ENCODE measurements at places on chromosomes 3 and 15. TPM values are rescaled to one million over a fixed set of nuclear protein-coding genes. Genes with fewer than 3 reads are reported as not detected.

DNA sequence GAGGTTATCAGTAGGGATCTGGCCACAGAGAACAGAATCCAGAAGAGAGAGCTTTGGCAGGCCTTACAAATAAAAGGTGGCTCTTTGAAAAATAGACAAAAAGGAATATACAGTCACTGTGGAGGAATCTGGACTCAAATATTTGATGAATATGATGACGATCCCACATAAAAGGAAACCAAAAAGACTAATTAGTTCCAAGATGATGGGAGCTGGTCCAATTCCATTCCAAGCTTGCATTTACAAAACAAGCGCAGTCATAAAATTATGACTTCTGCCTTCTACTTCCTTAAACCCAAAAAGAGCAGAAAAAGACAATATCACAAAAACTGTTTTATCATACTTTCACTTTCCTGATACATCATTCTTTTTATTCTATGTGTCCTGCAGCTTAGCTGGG, 285.8 kb downstream of the DIPK2A start:
- no peak overlapping the region for H3K4me3 ChIP-seq
- H3K36me3 ChIP-seq, result no peaks in the 10 kb centered on the region
- no peak overlapping the region for H3K27ac ChIP-seq
- H3K27me3 ChIP-seq, result no peaks in the 10 kb centered on the region

DNA sequence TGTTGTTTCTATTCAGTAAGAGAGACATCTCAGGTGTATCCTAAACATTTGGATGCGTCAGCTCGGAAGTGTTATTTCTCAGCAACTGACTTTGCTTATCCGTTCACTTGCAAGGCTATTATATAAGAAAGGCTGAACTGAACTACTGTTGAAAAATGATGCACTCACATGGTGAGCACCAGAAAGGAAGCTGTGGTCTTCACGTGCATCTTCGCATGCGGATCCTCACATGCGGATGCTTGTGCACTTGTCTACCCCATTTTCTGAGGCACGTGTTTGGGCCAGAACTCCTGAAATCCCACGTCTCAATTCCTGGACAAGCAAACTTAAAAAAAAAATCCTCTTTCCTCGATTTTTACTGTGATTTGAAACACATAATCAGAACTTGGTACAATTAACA, 63.2 kb downstream of the PDZRN3 start:
- H3K4me1 ChIP-seq, result peaks cover 10% of the 10 kb centered on the region
- peak overlapping the region; percentile 59 for H3K27ac ChIP-seq
- H3K4me3 ChIP-seq, result no peak overlapping the region
- H3K27me3 ChIP-seq, result no peaks in the 10 kb centered on the region

GRCh38 chr3:15796771-15797641, 773 bp downstream of the ANKRD28 start:
- H3K4me3 ChIP-seq, result peak overlapping the region; percentile 1
- DNase-seq, result no peak
- H3K4me1 ChIP-seq, result peaks cover 11% of the 10 kb centered on the region

DNA sequence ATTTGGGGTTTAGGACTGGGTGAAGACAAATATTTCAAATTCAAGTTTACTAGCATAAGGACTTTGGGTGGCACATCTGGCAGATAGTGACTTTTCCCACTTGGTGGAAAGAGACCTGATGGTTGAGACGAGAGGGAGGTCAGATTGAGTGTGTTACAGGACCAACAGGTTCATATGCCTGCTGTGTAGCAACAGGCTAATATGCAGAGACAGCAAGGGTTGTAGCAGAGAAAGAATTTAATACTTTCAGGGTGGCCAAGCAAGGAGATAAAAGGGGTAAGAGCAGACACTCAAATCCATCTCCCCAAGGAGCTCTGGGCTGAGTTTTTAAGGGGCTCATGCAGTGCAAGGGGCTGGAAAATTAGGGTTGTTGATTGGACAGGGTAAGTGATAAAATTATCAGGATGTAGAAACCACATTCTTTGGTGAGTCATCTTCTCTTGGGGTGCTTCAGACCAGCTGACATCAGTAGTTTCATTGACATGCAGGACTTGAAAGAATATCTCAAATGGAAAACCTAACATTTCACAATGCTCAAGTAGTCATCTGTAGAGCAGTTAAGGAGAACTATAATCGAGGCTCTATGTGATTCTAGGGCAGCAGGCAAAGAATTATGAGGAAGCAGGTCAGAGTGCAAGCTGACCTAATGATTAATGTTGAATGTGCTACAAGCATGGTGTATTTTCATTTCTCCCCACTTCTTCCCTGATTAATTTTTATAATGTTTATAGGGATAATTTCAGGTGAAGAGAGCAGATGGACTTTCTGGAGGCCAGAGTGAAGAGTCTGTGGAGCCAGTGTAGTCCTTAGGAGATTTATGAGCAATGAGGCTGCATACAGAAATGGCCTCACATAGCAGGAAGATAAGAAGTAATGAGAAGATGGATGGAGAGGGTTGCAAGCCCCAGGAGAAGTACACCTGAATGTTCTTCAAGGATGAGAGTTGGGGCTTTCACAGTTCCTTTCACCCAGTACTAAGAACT, 13.7 kb downstream of the FOXB1 start:
- H3K27ac ChIP-seq, result no peak overlapping the region
- no peak overlapping the region for H3K4me3 ChIP-seq
- peaks cover 61% of the 10 kb centered on the region for H3K27me3 ChIP-seq
- DNase-seq, result no peak

DNA sequence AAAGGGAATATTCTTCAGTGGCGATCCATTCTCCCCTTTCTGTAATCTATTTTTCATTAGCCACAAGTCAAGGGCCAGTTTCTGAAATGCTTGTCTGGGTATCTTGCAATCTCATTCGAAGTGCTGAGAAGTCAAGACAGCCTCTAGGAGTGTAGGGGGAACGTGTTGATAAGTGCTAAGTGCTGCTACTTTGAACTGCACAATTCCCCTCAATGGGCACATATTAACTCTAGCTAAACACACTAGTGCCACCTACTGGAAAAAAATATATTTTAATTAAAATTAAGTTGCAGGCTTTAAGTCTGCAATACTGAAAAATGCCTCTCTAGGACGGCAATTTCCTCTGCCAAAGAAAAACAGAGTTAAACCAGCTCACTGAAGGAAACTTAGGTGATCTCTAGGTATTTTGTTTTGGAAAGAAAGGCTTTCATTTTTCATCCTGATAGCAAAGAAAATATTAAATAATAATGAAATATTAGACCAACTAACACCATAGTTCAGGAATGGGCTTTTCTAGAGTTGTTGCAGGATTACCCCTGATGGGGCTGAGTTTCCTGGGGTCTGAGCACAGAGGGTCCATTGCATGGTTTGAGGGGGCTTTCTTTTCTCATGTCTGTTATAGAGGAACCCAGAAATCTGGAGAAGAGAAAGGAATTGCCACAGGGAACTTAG, 181.9 kb upstream of the KBTBD8 start:
- no peaks in the 10 kb centered on the region for H3K4me1 ChIP-seq
- H3K27ac ChIP-seq, result peak overlapping the region; percentile 18
- no peaks in the 10 kb centered on the region for H3K36me3 ChIP-seq
- no peak for DNase-seq
- no peaks in the 10 kb centered on the region for H3K27me3 ChIP-seq

DNA sequence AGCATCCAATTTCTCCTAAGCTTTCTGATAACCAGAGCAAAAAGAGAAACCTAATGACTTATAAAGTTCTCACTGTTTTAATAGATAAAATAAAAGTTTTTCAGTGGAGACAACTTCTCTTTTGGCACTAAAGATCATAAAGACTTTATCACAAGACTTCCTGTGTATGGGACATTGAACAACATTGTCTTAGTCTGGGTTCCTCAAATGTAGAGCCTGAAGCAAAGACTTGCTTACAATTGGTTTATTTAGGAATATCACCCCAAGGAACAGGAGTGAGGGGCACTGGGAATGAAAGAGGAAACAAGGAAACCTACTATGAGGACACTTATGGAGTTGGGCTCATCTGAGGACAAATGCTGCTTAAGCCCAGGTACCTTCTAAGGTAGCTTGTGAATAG, 127.4 kb downstream of the B3GALNT1 start:
- H3K27me3 ChIP-seq, result no peaks in the 10 kb centered on the region
- no peaks in the 10 kb centered on the region for H3K36me3 ChIP-seq
- no peak overlapping the region for H3K4me3 ChIP-seq
- no peak for DNase-seq
- no peak overlapping the region for H3K27ac ChIP-seq

- no peaks in the 10 kb centered on the region for H3K36me3 ChIP-seq
- H3K27me3 ChIP-seq, result no peaks in the 10 kb centered on the region
- DNase-seq, result no peak
- no peaks in the 10 kb centered on the region for H3K4me1 ChIP-seq
These were observed 406.1 kb upstream of the ALCAM start for GRCh38 chr3:104960579-104960978.

DNA sequence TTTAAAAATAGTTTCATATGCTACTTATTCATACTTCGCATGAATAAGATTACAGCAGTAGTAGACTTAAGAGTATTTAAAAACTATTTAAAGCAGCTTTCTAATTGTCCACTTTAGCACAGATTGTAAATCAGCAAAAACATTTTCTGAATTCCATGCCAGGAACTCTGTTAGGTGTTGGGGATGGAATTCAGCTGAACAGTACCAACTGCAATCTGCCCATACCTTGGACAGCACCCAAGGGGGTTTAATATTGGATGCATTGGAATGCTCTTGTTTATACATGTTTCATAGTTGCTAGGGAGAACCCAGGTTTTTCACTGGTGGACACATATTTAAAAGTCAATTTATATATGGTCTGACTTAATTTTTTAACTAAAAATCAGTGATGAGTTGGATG, 74.8 kb downstream of the PPM1L start:
- H3K4me3 ChIP-seq, result no peak overlapping the region
- DNase-seq, result no peak
- H3K27ac ChIP-seq, result no peak overlapping the region
- H3K4me1 ChIP-seq, result no peaks in the 10 kb centered on the region
- no peaks in the 10 kb centered on the region for H3K36me3 ChIP-seq

DNA sequence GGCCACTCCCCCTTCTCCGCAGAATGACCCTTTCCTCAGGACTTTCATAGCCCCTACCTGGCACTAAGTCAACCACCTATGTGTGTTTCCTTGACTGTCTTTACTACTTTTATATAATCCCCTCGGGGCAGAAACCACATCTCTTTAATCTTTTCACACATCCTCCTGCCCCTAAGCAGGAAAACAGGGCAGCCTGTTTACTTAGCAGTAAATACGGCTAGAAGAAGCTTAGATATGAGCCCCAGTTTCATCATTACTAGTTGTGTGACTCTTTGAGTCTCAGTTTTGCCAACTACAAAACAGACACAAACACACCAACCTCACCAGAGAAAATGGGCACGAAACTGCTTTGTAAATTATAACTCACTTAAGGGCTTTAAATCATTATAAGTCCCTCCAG, 98.3 kb downstream of the CYP19A1 start:
- H3K36me3 ChIP-seq, result no peaks in the 10 kb centered on the region
- peaks cover 27% of the 10 kb centered on the region for H3K27me3 ChIP-seq
- no peak for DNase-seq

GRCh38 chr15:63372018-63372705, 9.5 kb downstream of the CA12 start:
- H3K4me1 ChIP-seq, result peaks cover 44% of the 10 kb centered on the region
- no peaks in the 10 kb centered on the region for H3K27me3 ChIP-seq
- H3K4me3 ChIP-seq, result no peak overlapping the region
- DNase-seq, result no peak
- no peaks in the 10 kb centered on the region for H3K36me3 ChIP-seq
- no peak overlapping the region for H3K27ac ChIP-seq

GRCh38 chr3:67064105-67064504, 66.0 kb downstream of the KBTBD8 start:
- H3K27me3 ChIP-seq, result no peaks in the 10 kb centered on the region
- no peak overlapping the region for H3K4me3 ChIP-seq
- no peak overlapping the region for H3K27ac ChIP-seq
- no peak for DNase-seq

DNA sequence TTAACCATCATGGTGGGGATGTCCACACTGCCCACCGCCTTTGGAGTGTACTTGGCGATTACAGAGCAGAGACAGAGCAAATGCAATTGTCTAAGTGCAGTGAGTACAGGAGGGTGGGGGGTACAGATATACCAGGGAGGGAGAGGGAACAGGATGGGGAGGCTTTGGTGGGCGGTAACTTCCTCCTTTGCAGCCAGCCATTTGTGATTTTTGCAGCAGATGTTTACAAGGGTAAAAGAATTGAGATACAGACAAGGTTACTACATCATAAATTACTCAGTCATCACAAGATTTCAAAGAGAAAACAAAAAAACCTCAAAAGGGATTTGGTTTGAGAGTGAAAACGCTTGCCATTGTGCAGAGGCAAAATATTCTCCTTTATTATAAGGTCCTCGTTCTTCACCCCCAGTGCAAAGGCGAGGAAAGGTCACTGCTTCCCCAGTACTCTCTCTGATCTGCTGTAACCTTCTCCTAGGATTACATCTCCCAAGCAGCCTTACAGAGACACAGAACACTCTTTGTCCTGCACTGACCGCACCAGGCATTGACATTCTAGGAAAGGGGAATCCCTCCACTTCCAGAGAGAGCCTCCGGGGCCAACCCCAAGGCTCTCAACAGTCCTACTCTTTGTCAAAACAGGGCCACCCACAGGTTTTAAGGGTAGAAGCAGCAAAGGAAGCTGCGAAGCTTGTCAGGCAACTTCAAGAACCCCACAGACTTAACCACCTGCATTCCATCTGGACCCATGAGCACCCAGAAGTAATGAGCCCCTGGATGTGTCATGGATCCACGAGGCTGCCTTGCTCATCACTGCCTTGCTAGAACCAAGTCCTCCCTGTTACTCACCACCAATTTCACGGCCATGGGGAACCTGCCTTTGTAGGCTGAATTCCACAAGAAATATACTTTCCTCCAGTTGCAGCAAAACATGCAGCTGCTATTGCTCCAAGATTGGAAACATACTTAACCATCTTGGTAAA, 117.3 kb downstream of the ADAMTS17 start:
- no peak overlapping the region for H3K4me3 ChIP-seq
- no peaks in the 10 kb centered on the region for H3K27me3 ChIP-seq
- H3K36me3 ChIP-seq, result no peaks in the 10 kb centered on the region
- no peak overlapping the region for H3K27ac ChIP-seq
- no peak for DNase-seq

- no peaks in the 10 kb centered on the region for H3K4me1 ChIP-seq
- DNase-seq, result no peak
- H3K27ac ChIP-seq, result no peak overlapping the region
- no peaks in the 10 kb centered on the region for H3K36me3 ChIP-seq
These were observed 14.7 kb upstream of the AMOTL2 start for GRCh38 chr3:134388788-134389485.

- H3K4me1 ChIP-seq, result no peaks in the 10 kb centered on the region
- DNase-seq, result no peak
- no peak overlapping the region for H3K4me3 ChIP-seq
These were observed 444.0 kb upstream of the AZI2 start for GRCh38 chr3:28792604-28793003.

Gene HGD
- total RNA-seq, result 20.9 TPM

Gene NRROS
- not detected for total RNA-seq

Gene SH3BP5
- 32.4 TPM for total RNA-seq

Gene GABRG3
- total RNA-seq, result not detected

Gene TMEM207
- not detected for total RNA-seq

Gene ZKSCAN7
- 0.37 TPM for total RNA-seq

Gene HRH1
- 6.7 TPM for total RNA-seq

Gene KCNAB1
- 1.6 TPM for total RNA-seq
